Stimulated activated CD4-positive, alpha-beta T cell treated with anti-CD3 and anti-CD28 coated beads, Interleukin-12 subunit alpha, Interleukin-12 subunit beta, amount 100 ng/mL, for 48 hours (primary cell): ENCODE measurements at places on chromosomes 1 and 21.

- no peak for DNase-seq
Measured at GRCh38 chr1:205965036-205965884, 22.0 kb upstream of the SLC26A9 start.

DNA sequence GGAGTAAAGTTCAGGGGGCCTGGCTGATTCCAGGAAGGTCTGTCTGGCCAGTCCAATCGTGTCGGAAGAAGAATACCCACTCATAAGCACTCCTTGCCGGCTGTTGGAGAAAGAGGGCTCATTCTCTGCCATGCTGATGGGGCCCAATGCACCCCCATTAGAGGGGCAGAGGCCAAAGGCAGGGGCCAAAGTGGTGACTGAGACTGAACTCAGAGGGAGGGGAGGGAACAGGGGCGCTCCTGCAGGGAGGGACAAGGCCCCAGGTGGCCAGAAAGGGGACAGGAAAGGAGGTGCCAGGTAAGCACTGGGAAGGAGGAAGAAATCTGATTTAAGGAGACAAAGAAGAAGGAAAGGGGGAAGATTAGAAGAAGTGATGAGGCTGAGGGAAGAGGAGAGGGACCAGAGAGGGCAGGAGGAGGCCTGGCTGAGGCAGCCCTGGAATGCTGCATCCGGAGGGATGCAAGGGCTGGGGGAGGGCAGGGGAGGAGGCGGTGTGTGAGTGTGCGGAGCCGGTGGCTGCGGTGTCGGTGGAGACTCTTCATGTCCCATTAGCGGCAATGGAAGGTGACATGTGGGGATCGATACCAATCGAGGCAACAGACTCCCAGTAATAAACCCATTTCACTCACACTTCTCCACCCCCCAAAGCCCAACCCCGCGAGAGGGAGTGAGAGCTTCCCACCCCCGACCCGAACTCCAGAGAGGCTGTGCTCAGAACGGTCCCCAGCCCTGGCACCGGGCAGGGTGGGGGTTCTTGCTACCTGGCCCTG lies 12.0 kb upstream of the ETV3L start:
- no peak for DNase-seq

GRCh38 chr1:76677416-76678405 lies 189.6 kb upstream of the ST6GALNAC5 start:
- no peak for DNase-seq

DNA sequence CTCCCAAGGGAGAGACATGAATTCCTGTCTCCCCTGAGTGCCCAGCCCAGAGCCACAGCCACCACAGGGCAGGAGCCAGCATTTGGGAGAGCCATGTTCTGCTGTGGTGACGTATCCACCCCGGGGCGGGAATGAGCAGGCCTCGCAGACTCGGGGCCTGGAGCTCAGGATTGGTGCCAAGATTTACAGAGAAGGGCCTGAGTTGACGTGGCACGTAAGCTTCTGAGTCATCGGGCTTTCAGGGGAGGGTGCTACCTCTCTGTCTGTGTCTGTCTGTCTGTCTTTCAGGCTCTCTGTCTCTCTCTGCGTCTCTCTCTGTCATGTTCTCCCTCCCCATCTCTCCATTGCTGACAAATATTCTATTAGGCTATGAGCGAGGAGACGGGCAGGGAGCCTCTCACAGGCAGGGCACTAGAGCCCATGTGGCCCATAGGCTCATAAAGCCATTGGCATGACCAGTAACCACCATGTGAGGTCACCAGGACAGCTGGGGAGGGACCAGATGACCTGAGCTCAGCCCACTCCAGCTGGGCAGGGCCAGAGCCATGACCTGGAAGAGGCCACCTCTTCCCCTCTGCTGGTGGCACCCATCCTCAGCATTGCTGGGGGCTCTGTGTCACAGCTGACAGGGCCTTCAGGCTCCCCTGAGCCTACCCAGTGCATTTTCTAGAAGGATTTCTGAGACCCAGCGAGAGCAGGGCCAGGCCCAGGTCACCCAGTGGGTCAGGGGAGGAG lies 300.0 kb upstream of the VAMP3 start:
- DNase-seq, result no peak

DNA sequence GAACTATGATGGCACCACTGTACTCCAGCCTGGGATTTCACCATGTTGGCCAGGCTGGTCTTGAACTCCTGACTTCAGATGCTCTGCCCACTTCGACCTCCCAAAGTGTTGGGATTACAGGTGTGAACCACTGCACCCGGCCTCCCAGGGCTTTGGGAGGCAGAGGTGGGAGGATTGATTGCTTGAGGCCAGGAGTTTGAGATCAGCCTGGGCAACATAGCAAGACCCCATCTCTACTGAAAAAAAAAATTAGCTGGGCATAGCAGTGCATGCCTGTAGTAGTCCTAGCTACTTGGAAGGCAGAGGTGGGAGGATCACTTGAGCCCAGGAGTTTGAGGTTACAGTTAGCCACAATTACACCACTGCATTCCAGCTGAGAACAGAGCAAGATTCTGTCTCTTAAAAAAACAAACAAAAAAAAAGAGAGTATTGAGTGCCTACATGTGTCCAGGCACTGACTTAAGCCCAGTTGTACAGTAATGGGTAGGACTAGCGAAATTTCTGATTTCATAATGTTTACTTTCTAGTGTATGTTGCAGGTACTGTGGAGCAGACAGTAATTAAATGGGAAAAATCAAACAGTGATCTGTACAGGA lies 4.2 kb downstream of the MANEAL start:
- no peak for DNase-seq

GRCh38 chr1:224435318-224435763 lies 744 bp upstream of the WDR26 start:
- no peak for DNase-seq

DNA sequence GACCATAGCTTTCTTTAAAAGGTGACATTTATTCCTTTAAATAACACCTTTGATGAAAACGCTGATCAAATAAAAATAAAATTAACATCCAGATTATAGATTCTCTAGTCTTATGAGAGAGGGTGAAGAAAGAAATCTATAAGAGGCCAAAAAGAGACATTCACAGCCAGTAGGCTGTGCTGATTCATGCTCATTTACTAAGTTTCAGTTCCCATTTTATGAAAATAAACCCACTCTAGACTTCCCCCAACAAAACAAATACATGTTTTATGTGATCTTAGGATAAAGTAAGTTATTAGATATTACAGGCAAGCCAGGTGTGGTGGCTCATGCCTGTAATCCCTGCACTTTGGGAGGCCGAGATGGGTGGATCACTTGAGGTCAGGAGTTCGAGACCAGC lies 21.1 kb downstream of the ESRRG start:
- DNase-seq, result no peak

DNA sequence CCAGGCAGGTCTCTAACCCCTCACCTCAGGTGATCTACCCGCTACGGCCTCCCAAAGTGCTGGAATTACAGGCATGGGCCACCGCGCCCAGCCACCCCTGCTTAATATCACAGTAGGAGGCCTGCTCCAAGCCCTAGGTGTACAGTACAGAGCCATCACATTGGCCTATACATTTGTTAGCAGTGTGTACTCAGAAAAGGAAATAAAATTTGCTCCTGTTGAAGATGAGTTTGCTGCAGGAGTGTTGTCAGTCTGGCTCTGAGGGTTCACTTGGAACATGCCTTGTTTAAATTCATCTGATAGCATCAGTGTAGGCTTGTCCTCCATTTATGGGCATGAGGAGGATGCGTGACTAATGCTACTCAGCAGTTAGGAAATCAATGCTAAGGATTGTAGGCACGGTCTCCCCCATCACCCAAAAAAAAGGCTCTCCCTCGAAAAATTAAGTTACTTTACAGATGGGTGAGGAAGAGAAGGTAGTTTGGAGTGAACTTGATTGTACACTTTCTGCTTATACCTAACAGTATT lies 4.6 kb upstream of the ENAH start:
- DNase-seq, result no peak

DNA sequence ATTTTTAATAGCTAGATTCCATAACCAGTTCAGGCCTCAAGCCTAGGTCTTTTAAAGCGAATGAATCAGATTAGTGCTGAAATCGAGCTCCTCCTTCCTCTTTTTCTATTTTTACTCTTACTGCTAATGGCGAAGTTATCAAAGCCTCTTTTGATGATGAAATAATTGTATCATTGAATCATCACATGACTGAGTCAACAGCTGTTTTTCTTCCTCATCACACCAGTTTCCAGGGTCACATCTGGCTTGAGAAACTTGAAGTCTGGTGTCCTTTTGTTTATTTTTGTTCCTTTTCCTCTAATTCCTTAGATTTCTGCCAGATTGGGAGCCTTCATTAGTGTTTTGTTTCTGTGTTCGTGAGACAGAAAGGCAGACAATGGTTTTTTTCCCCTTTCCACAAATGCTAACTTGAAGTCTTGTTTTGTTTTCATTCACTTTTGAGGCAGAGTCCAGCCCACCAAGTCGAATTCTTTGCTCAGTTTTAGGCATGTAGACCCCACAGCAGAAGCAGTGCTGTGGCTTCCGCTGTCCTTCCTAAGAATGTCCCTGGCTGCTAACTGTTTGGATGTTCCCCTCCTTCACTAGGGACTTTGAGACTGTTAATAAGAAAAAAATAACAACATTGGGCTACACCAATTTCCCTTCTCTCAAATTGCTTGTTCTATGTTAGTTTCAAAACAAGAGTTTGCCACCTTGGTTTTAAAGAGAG lies 51.9 kb upstream of the FMOD start:
- no peak for DNase-seq

- DNase-seq, result no peak
Measured at GRCh38 chr1:181091309-181092040, 3.0 kb downstream of the IER5 start.

GRCh38 chr1:18602533-18603211 lies 28.0 kb upstream of the PAX7 start:
- no peak for DNase-seq

GRCh38 chr1:164902491-164902890 lies 343.5 kb downstream of the PBX1 start:
- DNase-seq, result no peak

DNA sequence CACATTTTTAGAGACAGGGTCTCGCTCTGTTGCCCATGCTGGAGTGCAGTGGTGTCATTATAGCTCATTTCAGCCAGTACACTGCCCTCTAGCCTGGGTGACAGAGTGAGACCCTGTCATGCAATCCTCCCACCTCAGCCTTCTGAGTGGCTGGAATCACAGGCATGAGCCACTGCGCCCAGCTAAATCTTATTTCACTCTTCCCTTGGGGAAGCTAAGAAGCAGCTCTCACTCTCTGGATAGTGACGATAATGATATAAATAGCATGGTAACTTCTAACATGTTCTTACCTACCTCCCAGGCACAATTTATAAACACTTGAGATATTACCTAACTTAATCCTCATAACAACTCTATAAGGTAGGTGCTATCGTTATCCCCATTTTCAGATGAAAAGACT lies 24.9 kb downstream of the IQGAP3 start:
- no peak for DNase-seq

DNA sequence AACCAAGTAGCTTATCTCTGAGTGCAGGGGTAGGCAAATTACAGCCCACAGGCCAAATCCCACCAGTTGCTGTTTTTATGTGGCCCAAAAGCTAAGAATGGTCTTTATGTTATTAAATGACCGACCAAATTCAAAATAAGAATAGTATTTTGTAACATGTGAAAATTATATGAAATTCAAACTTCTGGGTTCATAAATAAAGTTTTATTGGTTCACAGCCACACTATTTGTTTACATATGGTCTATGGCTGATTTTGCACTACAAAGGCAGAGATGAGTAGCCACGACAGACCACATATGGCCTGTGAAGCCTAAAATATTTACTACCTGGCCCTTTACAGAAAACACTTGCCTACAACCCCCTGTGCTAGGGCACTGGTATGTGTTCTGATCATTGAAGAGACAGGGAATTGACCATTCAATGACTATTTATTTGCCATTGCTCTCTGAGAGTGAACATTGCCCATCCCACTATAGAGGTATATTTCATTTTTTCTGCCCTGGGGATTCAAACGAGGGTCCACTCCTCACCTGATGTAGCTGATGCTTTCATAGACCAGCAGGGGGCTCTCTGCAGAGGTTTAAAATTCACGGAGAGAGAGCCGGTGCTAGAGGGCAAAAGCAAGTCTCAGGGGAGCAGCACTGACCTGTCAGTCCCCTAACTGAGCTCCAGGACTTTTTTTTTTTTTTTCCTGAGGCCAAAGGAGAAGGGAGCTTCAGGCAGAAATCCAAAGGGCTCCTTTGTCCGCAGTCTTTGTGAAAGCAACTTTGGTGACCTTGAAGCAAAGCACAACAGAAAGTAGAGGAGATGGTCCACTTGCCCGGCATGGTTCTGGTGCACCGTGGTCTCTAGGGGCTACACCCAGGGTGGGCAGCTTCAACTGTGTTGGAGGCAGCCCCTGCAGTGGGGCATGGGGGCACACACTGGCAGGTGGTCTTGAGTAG lies 7.3 kb upstream of the GNL2 start:
- no peak for DNase-seq

GRCh38 chr1:197976368-197976767 lies 59.2 kb downstream of the LHX9 start:
- no peak for DNase-seq

DNA sequence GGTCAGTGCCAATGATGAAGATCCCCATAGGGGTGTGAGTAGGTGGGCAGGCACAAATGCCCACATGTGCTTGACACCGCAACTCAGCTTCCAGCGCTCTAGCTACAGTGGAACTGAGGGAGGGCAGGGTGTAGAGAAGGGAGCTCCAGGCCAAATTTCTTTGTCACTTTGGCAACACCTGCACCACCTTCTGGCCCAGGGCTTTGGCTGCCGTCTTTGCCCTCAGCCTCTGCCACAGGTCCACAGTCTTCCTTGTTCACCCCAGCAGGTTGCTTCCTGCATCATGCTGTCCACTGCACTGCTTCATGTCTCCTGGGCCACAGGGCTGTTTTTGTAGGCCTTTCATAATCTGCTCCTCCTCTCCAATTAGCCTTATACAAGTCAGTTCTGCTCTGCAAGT lies 20.4 kb upstream of the FMOD start:
- no peak for DNase-seq

DNA sequence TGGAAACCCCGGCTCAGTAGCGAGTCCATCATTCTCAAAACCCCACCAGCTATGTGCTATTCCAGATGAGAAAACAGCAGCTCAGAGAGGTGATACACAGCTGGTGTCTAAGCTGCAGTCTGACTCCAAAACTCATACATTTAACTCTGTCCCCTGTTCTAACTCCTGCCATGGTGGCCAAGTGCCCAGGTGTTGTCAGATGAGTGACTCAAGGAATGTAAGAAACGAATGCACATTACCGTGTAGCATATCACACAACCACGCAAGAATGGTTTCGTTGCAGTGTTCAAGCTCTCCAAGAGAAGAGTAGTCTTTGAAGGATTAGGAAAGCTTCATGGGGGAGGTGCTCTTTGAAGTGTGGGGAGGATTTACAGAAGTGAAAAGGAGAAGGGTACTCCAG lies 4.7 kb upstream of the XKR8 start:
- no peak for DNase-seq

GRCh38 chr1:107940701-107941100 lies 24.3 kb downstream of the VAV3 start:
- no peak for DNase-seq

- no peak for DNase-seq
Measured at GRCh38 chr1:52877554-52877953, 35.0 kb downstream of the ZYG11A start.

GRCh38 chr21:14762327-14762726 lies 216.2 kb upstream of the SAMSN1 start:
- no peak for DNase-seq

GRCh38 chr1:212945463-212946160 lies 4.7 kb upstream of the VASH2 start:
- DNase-seq, result no peak
